Activated CD4-positive, alpha-beta T cell treated with anti-CD3 and anti-CD28 coated beads for 4 hours (primary cell): ENCODE measurements at places on chromosomes 5 and 9.

GRCh38 chr5:145848854-145849253 lies 13.7 kb upstream of the PRELID2 start:
- DNase-seq = no peak

- DNase-seq = no peak
Observed at GRCh38 chr9:5712651-5713390, 83.9 kb downstream of the RIC1 start.

- DNase-seq = no peak
Observed at GRCh38 chr9:107554636-107555035, 65.1 kb upstream of the KLF4 start.

DNA sequence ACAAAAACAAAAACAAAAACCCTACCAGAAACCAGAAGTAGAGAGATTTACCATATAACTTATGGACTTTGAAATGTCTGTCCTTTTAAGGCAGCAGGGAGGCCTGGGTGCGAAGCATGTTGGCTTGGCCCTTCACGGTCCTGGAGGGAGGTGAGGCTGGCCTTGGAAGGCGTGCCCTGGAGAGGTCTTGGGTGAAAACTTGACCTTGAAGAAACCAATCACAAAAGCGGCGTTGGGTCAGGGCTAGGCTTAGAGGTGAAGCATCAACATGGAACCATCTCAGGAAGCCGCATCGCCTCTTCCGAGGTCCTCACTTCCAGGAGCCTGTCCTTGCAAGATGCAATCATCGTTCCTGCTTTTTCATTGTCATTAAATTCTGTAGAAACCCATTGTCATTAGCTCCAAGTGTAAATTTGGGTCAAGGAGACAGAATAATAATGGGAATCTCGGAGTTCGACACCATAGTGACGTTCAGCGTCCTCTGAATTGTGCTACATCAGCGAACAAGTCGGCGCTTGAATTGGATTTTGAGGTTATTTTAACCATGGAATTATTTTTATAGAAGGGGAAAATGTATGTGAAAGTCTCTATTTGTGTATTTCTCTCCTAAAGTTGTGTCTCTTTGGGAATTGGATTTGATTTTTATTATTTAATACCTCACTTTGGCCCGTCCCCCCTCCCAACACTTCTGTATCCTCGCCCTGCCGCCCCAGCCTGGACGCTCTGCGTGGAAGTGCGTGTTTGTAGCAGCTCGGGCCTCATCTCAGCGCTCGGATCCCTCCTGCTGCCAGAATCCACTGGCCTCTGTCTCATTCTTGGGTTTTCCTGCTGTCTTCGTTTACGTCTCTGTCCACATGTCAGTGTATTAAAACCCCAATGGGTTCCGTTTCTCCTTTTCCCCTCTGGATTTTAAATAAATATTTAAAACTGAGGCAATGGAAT lies 11.1 kb upstream of the ORM1 start:
- DNase-seq = no peak

DNA sequence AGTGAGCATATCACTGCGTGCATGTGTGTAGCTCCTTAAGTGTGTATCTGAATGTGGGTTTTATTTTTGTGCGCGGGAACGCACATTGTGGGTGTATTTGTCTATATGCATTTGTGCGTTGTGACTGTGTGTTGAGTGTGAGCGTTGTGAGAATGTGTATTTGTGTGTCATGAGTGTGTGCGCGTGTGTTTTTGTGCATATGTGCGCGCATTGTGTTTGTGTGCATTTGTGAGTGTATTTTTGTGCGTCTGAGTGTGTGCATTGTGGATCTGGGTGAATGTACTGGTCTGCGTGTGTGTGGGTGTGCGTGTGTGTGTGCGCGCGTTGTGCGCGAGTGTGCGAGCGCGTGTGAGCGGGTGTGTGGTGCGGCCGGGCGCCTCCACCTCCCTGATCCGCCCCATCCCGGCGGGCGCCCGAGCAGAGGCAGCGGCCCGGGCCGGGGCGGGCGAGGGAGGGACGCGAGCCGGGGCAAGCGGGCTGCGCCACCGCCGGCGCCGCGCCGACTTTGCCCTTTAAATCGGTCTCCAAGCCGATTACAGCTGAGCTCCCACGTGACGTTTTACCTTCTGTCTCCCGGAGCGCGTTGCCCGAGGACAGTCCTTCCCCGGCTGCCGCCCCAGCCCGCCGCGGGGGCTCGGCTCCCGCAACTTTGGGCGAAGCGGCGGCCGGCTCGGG lies at the start of gene RASGRF2:
Gene RASGRF2, plus strand, starts transcription at position 596 of the 675 bp plus-strand sequence. CDS start 376 bp downstream, outside the sequence.
- DNase-seq = peak; percentile 57

GRCh38 chr9:133649194-133649593 lies 13.0 kb downstream of the DBH start:
- no peak for DNase-seq

DNA sequence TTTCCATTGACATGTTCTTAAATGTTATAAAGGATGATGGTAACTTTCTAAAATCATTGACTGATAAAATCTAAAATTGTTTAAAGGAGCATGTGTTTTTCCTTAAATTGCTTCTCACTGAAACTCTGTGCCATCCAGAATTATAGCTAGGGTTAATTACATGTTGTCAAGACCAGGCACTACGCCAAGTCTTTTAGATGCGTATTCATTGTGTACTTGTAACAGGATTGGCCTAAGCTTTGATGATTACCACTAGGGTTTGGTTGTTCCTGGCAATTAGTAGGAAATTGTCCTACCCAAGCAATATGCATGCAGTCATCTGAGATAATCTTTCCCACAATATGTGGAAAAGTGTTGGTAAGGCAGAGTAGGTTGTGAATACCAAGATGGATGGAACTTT lies 43.8 kb downstream of the PRKACG start:
- DNase-seq = no peak

- DNase-seq = no peak
Observed at GRCh38 chr5:116652903-116653302, 78.3 kb upstream of the SEMA6A start.

DNA sequence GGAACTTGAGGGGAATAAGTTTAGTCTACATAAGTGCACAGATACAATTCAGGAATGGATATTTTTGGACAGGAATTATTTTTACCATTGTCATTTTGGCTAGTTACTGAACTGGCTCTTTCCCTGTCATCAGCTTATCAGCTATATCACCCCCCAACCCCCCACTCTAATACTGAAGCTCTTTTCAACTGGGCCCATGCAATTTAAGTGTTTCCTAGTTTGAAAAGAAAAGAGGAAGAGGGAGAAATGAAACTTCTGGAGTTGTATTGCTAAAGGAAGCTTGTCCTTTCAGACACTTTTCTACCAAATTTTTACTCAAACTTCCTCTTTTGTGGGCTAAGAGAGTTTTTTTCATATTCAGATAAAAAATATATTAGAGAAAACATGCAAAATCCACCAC lies 18.5 kb upstream of the TIMD4 start:
- no peak for DNase-seq

- DNase-seq = no peak
Observed at GRCh38 chr5:146632620-146633322, 116.8 kb upstream of the GPR151 start.

DNA sequence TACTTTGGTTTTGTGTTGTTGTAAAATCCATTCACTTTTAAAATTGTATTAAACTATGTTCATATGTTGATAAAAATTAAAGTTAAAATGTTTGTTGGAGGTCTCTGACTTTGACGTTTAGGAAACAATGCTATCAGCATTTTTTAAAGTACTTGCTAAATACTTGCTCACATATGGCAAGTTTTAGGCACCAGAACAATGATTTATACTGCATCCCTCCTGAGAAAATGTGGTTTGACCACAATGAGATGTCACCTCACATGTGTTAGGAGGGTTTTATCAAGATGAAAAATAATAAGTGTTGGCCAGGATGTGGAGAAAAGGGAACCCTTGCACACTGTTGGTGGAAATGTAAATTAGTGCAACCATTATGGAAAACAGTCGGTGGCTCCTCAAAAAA lies 180.8 kb downstream of the HSD17B3 start:
- no peak for DNase-seq

GRCh38 chr5:107764282-107764681 lies 93.5 kb upstream of the EFNA5 start:
- no peak for DNase-seq

GRCh38 chr5:133130387-133131118 lies 78.7 kb downstream of the HSPA4 start:
- DNase-seq = no peak

DNA sequence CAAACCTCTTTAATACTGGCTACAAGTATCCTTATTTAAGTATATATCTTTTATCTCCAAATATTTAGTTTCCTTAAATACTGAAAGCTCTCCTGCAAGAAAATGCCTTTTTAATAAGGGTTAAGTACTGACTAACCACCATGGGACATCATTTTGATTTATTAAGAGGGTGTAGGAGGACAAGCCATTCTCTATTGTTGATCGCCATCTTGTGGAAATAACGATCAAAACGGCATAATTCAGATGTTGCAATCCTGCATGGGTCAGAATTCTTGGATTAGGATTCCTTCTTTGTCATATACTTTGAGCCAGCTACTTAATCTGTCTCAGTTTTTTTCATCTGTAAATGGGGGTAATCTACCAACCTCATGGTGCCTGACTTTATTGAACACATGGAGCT lies 28.7 kb upstream of the C5orf46 start:
- DNase-seq = no peak

GRCh38 chr5:142472306-142472951 lies 147.6 kb upstream of the SPRY4 start:
- DNase-seq = peak; percentile 62

DNA sequence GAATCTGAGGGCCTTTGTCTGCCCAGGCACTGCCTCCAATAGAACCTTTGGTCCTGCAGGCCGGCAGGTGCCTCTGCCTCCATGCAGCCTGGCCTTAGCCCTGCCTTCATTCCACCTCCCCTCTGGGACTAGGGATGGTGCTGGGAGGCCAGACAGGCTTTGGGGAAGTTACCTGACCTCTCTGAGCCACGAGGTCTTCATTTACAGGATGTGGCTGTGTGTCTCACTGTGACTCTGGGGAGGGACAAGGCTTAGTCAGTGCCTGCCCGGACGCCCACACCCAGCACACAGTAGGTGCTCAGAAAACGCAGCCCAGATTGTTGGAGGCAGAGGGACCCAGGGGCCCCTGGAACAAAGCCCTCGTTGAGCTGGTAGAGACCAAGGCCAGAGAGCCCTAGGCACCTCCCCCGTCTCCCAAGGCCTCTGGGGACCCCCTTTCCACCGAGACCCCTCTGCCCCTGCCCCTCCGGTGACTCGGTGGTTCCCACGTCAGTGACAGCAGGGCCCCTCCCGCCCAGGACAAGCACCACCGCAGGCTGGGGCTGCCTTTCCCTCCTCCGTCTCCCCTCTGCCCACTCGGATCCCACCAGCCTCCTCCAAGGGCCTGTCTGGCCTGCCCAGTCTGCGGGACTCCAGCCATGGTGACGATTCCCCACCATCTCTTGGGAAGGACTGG lies 46.9 kb upstream of the EGFL7 start:
- no peak for DNase-seq

DNA sequence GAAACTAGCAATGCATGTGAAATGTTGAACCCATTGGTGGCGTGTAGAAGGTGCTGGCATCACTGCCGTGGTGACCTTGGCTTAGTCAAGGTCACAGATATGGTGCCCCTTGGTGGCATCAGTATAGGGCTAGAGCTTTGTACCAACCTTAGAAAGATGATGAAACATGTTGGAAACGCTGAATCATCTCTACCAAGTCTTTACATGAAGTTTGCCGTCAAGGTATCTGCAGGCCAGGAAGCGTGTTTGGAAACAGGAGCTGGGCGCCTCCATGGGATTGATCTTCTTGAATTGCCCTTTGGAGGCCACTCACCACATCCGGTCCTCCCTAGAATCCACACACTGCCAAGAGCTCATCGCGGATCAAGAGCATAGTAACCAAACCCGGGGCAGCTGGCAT lies 16.9 kb upstream of the BOD1 start:
- no peak for DNase-seq

- no peak for DNase-seq
Observed at GRCh38 chr9:25094518-25094917, 548.8 kb upstream of the IZUMO3 start.

DNA sequence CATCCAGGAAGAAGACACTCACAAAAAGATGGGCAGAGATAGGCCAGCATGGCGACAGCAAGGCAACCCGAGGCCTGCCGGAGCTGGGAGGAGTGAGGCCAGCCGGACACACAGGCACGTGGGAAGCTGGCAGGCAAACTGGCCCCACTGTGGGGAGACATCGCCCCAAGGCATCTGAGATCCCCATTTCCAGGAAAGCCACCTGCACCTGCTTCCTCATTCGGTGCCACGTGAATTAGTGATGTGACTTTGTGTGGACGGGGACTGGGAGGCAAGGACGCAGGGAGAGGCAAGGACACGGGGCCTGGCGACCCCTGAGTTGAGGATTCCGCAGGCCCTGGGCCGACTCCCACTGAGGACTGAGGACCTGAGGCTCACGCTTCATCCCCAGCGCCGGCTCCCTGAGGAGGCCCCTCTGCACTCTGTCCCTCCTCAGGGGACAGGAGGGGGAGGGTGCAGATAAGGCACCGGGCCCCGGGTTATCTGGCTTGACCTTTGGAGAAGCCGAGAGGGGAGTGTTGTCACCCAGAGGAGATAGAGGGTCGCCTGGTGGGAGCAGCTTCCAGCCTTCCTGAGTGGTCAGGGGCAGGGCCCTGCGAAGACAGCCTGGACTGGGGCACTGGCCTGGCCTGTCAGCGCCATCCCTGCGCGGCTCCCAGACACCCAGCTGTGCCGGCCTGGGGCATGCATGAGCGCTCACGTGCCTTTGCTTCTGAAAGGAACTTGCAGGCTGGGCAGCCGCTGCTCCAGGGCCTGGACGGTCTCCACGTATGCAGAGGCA lies 39.7 kb downstream of the NDUFS6 start:
- no peak for DNase-seq

DNA sequence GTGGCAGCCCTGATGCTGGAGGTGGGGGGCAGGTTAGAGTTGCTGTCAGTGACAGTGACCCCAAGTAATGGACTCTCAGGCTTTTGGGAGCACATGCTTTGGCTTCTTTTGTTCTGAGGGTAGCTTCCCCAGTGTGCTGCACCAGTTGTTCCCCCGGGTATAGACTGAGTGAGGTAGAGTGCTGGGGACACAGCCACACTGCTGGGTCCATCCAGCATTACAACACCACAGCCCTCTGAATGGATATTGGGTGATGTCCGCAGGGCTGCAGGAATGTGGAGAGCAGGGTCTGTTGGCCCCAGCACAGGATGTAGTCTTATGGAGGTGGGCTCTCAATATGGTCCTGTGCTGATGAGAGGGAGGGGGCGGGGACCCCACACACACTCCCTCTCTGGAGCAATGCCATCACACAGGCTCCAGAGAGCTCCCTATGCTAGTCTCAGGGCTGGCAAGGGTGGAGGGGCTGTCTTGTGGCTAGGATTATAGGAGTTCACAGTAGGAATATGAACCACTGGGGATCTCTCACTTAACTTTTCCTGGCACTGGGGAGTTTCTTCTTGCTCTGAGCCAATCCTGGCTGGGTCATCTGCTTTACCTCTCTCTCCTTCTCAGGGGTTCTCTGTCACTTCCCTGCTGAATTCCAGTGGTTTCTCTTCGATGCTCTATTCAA lies 20.7 kb downstream of the OSMR start:
- DNase-seq = no peak
